Renal cortex interstitium (tissue), 15 donors: ENCODE measurements at places on chromosomes 7 and 10.
A peak's percentile ranks its signal among the peaks of the same experiment; 100 is the strongest.

DNA sequence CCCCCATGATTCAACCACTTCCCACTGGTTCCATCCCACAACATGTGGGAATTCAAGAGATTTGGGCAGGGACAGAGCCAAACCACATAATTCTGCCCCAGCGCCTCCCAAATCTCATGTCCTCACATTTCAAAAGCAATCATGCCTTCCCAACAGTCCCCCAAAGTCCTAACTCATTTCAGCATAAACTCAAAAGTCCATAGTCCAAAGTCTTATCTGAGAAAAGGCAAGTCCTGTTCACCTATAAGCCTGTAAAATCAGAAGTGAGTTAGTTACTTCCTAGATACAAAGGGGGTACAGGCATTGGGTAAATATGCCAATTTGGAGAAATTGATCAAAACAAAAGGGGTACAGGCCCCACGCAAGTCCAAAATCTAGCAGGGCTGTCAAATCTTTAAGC is 272.9 kb downstream of the MAGI2 start:
- no peak for DNase-seq

DNA sequence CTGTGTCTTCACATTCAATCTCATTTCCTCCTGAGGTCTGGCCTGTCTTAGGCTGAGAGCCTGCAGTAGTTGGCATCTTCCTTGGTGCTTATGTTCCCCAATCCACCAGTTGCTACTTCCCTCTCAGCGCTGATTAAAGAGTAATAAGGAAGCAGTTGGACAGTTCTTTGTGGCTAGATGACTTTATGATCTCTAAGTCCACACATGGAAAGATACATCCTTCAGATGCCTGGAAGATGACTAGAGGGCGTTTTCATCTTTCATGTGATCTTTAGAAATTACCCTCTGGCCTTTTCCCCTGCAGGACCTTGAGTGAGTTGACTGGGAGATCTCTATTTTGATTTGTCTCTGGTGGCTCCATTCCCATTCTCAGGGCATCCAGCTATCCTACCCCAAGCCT is 204.5 kb downstream of the GRM3 start:
- no peak for DNase-seq

GRCh38 chr10:14146025-14146424 is 184.7 kb downstream of the FRMD4A start:
- no peak for DNase-seq

GRCh38 chr7:111485701-111486380 is 76.5 kb downstream of the IMMP2L start:
- DNase-seq, result no peak

DNA sequence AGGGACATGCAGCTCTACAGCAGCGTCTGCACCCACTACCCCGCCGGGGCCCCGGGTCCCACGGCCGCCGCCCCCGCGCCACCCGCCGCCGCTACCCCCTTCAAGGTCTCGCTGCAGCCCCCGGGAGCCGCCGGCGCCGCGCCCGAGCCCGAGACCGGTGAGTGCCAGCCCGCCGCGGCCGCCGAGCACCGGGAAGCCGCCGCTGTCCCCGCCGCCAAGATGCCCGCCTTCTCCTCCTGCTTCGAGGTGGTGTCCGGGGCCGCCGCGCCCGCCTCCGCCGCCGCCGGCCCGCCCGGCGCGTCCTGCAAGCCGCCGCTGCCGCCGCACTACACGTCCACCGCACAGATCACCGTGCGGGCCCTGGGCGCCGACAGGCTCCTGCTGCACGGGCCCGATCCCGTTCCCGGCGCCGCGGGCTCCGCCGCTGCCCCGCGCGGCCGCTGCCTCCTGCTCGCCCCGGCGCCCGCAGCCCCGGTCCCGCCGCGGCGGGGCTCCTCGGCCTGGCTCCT is 631 bp downstream of the OTUD1 start:
- DNase-seq, result no peak

- DNase-seq, result no peak
Observed at GRCh38 chr10:77228559-77228958, 409.0 kb downstream of the KCNMA1 start.

DNA sequence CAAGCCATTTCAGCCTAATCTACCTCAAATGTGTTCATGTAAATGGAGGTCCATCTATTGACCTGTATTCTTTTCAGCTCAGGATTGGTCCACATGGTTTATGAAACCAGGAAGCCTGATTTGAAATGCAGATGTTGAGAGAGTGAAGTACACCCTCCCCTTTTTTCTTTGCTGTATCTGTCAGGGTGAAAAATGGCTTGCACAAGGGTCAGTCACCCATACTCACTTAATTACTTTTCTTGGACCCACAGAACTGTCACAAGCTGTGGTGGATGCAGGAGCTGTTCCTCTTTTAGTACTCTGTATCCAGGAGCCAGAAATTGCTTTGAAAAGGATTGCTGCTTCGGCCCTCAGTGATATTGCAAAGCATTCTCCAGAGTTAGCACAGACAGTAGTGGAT is 41.2 kb downstream of the SPAG6 start:
- peak; percentile 18 for DNase-seq

GRCh38 chr10:94583124-94583523 is 37.5 kb downstream of the HELLS start:
- no peak for DNase-seq

GRCh38 chr7:139304517-139304916 is 36.6 kb upstream of the FMC1 start:
- DNase-seq, result no peak

GRCh38 chr7:54785261-54785660 is 26.2 kb upstream of the SEC61G start:
- no peak for DNase-seq

GRCh38 chr10:24292304-24293293 is 83.7 kb downstream of the KIAA1217 start:
- no peak for DNase-seq

GRCh38 chr7:53638517-53638916 is 603.1 kb downstream of the POM121L12 start:
- no peak for DNase-seq

GRCh38 chr10:34526758-34527730 is 288.1 kb downstream of the PARD3 start:
- DNase-seq, result no peak

DNA sequence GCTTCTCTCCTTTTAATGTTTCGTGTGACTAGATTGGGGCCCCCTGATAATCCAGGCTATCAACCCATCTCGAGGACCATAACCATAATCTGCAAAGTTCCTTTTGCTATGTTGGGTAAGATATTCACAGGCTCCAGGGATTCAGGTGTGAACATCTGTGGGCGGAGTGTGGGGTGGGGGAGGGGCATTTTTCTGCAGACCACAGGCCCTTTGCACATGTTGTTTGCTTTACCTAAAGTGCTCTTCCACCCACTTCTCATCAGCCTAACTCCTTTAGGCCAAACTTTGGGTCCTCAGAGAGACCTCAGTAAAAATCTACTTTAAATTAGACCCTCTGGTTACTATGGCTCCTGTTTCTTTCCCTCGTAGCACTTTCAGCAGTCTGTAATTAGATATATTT is 284.4 kb downstream of the WDR11 start:
- no peak for DNase-seq

DNA sequence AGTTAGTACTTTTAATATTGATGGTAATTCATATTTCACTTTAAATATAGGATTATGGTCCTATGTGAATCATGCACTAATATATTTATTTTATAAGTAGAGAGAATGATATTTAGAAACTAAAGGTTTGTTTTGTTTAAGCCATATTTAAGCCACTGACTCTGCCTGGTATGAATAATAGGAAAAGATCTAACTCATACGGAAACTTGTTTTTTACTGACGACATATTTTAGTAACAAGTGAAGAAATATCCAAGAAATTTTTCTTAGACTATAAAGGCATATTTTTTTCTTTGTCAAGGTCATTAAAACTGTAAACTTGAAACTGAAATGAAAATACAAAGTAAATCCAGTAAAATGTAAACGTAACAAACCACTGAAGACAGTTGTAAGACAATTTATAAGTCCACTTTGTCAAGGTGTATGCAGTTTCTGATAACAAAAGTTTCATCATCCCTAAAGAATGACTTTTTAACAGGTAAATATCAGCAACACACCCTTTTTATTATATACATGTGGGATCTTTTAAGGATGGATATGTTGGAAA is 147.1 kb downstream of the PHF14 start:
- DNase-seq, result no peak

DNA sequence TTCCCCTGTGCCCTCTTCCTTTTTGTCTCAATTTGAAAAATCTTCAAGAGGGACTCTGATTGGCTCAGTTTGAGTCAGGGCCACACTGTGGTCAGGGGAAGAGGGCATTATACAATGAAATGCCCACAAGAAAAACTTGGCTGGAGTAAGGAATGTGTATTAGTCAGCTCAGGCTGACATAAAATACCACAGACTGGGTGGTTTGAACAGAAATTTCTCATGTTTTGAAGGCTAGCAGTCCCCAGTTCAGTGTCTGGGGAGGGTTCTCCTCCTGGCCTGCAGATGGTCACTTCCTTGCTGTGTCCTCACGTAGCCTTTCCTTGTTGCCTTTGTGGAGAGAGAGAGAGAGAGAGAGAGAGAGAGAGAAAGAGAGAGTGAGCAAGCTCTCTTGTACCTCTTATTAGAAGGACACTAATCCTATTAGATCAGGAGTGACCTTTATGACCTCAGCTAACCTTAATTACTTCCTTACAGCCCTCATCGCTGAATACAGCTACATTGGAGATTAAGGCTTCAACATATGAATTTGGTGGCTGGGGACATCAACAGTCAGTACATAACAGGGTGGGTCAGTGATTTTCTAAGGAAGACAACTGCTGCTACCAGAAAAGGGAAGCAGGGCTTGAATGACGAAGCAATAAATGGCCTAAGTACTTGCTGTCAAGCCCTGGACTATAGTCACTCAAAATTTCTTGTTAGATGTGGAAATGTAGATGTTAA is 25.8 kb upstream of the FAM13C start:
- DNase-seq, result no peak

- DNase-seq, result no peak
Observed at GRCh38 chr10:59524348-59524747, 162.0 kb upstream of the FAM13C start.

- no peak for DNase-seq
Observed at GRCh38 chr7:45897042-45897690, 8.9 kb downstream of the IGFBP1 start.

GRCh38 chr10:77970869-77971803 is 44.6 kb upstream of the DLG5 start:
- peak; percentile 37 for DNase-seq

DNA sequence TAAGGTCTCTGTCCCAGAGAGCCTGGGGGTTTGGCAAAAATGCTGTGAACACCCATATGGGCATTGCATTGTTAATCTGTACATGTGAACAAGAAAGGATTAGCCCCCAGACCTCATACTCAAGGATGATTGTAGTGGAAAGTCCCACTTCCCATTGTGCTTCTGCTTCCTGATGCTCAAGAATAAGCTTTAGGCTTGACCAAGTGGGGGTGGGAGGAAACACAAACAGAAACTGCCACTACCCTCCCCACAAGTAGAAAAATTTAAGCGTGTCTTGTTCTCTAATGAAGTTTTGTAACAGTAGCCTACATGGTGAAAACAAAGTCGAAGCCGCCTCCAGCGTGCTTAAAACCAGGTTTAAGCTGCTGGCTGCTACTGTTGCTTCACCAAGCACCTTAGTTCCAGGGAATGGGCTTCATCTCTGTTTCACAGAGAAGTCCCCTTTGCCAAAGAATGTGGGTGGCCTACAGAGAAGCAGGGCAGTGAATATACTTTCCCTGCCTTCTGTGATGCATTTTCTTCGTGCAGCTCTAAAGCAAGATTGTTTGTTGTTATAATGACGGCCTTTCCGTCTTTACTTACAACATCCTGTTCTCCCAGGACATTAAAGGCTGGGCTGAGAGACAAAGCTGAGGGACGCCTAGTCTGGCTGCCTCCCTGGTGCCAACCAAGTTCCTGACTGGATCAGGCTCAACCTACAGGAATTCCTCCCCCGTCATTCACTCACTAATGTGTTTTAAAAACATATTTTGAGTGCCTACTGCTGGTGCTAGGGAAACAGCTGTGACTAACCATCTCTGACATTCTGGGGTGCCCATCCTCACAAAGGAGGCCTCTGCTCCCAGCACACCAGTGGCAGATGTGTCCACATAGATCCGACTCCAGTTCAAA is 32.1 kb upstream of the CCSER2 start:
- no peak for DNase-seq

DNA sequence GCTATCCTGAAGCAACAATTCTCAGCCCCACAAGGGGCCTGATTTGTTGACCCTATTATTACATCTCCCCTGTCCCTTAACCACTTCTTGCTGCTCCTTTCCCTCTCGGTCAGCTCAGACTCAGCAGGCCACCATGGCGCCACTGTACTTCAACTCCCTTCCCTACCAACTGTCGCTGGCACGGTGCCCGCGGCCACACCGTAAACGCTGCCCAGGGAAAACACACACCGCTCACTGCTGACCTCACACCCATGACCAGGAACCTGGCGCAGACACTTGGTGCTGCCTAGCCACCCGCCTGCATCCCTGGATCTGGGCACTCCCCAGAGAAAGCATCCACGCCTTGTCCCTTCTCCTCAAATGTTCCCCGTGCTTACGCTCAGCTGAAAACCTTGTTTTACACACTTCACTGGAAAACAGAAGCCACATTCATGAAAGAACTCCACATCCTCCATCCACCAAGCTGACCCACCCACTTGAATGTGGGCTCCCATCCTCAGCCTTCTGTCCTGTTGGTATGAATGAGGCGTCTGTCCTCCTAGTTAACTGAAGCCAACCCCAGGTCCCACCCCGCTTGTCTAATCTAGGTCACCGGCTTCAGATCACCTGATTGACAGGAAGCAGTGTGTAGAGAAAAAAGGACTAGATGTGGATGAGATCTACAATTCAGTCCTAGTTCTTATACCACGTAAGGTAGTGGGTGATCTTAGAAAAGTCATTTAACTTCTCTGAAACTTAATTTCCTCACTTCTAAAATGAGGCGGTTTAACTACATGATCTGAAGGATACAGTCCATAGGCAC is 28.5 kb upstream of the CRYGN start:
- DNase-seq, result no peak

DNA sequence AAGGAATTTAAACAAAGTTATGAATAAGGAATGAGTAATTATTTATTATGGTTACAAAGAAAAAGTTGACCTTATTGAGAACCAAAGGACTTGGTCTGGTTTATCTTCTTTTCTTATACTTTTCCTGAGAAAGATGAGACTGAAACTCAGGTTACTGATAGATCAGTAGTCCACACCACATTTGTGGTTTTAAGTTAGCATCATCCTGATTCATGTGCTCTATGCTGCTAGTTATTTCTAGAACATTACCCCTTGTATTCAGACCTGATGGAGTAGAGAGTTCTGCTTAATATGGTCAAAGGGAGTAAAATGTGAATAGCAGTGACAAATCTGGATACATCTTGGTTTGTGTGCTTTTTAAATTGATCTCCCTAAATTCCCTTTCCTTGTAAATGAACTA is 63.8 kb downstream of the FOXP2 start:
- no peak for DNase-seq

GRCh38 chr10:24414597-24414996 is 205.7 kb downstream of the KIAA1217 start:
- DNase-seq, result no peak

GRCh38 chr10:11331046-11331577 is 280.3 kb downstream of the USP6NL start:
- no peak for DNase-seq

GRCh38 chr10:23826421-23826820 is 382.5 kb upstream of the KIAA1217 start:
- DNase-seq, result peak; percentile 69
